ENCODE measurements at places on chromosomes 3 and 15.

DNA sequence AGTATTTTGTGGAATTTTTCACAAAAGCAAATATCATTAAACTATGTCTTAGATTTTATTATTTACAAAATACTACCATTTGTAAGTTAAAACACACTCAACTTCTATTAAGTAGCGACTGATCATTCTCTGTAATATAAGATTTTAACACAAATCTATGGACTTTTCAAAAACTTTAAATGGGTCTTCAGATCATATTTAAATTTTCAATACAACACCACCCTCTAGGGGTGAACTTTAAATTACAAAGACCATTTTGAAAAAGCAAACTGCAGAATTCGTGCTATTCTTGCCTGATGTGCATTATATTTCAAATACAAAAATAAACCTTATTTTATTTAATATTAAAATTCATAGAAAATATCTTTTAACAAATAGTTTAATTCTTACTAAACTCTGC lies 8.2 kb upstream of the VGLL4 start:
- no peak for DNase-seq

- DNase-seq, result no peak
Observed at GRCh38 chr15:22839046-22839695, 705 bp downstream of the NIPA2 start.

DNA sequence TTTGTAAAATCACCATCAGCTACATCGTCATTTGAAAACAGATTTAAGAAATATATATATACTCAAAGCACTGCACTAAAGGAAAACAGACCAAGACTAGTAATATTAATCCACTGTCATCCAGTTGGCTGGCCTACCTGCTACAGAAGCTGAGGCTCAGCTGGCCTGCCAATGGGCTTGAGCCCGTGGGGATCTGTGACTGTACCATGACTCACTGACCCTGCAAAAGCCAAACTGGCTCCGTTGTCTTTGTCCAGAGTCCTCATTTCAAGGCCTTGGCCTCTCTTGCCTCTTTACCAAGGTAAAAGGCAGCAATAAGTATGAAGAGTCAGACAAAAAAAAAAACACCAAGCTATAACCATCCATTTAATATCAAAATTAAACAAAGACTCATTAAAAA lies 463.5 kb upstream of the RASGRP1 start:
- DNase-seq, result no peak

DNA sequence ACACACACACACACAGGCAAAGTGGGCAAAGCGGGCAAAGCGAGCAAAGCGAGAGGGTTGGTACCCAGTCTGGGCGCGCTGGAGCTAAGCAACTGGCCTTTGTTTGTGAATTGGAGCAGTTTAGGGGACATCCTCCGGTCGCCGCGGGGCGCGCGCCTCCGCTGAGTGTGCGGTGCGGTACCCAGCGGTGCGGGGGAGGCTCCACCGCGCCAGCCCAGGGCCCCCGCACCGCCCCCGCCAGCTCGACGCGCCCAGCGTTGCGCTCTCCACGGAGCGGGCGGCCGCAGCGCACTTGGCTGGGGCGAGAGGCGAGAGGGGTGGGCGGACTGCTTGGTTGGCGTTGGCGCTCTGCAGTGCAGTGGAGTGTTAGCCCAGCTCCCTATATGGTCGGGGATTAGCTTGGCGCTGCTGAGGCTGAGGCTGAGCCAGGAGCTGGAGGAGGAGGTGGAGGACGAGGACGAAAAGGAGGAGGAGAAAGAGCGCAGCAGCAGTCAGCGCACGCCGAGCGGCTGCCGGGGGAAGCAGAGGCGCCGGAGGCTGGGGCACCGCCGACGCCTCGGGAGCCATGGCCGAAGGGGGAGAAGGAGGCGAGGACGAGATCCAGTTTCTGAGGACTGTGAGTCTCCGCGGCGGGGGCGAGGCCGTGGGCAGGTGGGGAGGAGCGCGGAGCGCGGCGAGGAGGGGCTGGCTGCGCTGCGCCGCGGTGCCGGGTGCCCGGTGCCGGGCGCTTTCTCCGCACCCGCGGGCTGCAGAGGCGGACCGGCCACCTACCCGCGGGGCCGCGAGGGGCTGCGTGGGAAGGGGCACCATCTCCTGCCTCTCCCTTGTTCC lies at the start of gene RYR3:
Gene RYR3, plus strand, starts transcription at position 487 of the 831 bp plus-strand sequence. Its CDS starts 79 bp downstream, at position 566.
- DNase-seq, result no peak

GRCh38 chr3:27078246-27078913 lies 290.8 kb downstream of the NEK10 start:
- no peak for DNase-seq

DNA sequence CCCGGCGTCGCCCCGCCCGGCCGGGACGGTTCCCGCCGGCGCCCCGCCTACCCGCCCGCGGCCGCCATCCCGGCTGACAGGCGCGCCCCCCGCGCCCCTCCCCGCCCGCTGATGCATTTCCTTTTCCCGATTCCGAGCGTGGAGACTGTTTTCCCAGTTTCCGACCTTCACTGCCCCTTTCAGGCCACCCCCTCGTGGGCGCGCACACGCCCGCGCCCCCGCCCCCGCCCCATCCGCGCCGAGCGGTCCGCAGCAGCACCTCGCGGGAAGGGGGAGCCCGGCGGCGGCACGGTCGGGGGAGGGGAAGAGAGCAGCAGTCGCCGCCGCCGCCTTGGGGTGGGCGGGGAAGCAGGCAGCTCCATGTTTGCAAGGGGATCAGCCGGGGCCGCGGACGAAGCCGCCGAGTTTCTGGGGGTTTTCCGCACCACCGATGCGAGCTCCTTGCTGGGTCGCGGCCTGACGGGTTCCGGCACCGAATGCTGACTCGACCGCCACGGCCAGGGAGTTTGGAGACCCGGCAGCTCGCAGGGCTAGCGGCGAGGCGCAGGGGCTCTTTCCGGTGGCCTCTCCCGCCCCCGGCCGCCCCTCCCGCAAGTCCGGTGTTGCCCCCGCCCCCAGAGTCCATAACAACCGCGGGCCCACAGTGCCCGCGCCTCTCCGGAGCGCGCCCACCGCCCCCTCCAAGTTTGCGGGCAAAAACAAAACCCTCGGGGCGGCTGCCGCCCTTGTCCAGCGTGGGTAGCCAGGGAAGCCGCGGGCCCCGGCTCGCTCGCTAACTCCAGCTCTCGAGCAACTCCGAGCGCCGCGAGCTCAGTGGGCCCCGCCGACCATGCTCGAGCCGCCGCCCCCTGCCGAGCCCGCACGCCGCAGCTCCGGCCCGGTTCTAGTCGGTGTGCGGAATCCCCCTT lies 3.2 kb upstream of the SIN3A start:
- DNase-seq, result no peak
